ENCODE measurements at places on chromosomes 7 and 10.

GRCh38 chr10:75019370-75019769 is 92.1 kb upstream of the SAMD8 start:
- peaks cover 6% of the 10 kb centered on the region for H3K36me3 ChIP-seq
- H3K27ac ChIP-seq: peak overlapping the region; percentile 16
- no peak for DNase-seq
- peaks cover 58% of the 10 kb centered on the region for H3K4me1 ChIP-seq

GRCh38 chr7:151921451-151921850 is 34.8 kb upstream of the GALNTL5 start:
- H3K4me1 ChIP-seq: peaks cover 24% of the 10 kb centered on the region
- H3K36me3 ChIP-seq: no peaks in the 10 kb centered on the region
- peaks cover 4% of the 10 kb centered on the region for H3K27me3 ChIP-seq
- H3K27ac ChIP-seq: no peak overlapping the region
- DNase-seq: no peak

DNA sequence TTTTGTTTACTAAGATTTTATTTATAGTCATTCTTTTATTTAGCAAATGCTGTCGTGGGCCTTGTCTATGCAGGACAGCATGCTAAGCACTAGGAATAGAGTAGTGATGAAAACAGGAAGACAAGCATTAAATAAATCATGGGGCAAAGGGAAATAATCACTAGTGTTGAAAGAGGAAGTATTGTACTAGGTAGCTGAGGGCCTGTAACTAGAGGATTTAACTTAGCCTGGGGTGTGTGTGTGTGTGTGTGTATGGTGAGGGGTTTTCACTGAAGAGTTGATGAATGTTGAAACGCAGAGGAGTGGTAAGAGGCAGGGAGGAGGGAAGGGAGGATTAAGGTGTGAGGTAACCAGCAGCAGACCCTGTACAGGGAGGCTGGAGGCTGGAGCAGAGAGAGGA is 446.4 kb downstream of the SDK1 start:
- no peak for DNase-seq
- H3K4me1 ChIP-seq: no peaks in the 10 kb centered on the region
- H3K4me3 ChIP-seq: no peak overlapping the region
- no peaks in the 10 kb centered on the region for H3K27me3 ChIP-seq
- H3K27ac ChIP-seq: no peak overlapping the region

GRCh38 chr10:69578508-69578991 is 5.3 kb upstream of the NEUROG3 start:
- peaks cover 2% of the 10 kb centered on the region for H3K4me1 ChIP-seq
- H3K27ac ChIP-seq: no peak overlapping the region
- no peak for DNase-seq
- no peak overlapping the region for H3K4me3 ChIP-seq

- DNase-seq: no peak
- no peaks in the 10 kb centered on the region for H3K36me3 ChIP-seq
- H3K27ac ChIP-seq: no peak overlapping the region
Measured at GRCh38 chr10:86155054-86155921, 211.3 kb downstream of the GRID1 start.

- H3K27ac ChIP-seq: no peak overlapping the region
- peaks cover 7% of the 10 kb centered on the region for H3K36me3 ChIP-seq
- no peaks in the 10 kb centered on the region for H3K27me3 ChIP-seq
- DNase-seq: no peak
Measured at GRCh38 chr10:21771219-21771618, 232.3 kb downstream of the DNAJC1 start.

GRCh38 chr10:99938563-99938962 is 71.2 kb downstream of the DNMBP start:
- H3K4me1 ChIP-seq: peaks cover 7% of the 10 kb centered on the region
- H3K27me3 ChIP-seq: no peaks in the 10 kb centered on the region
- no peak for DNase-seq
- H3K27ac ChIP-seq: no peak overlapping the region

DNA sequence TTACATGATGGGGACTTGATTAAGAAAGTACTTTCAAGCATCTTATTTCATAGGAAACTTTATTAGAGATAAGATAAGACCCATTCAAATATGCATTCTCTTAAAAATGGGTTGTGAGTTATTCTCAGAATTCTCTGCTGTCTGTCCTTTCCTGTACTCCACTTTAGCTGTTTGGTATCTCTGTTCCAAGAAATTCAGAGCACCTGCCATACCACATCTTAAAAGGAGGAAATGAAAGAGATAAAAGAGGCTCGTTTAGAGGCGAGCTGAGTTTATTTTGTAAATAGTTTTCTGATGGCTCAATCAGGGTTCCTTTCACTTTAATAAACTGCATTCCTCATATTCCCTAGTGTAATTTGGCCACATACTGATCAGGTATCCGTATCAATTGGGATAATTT is 87.2 kb downstream of the MDFIC start:
- no peaks in the 10 kb centered on the region for H3K36me3 ChIP-seq
- H3K4me1 ChIP-seq: peaks cover 2% of the 10 kb centered on the region
- DNase-seq: no peak
- H3K27ac ChIP-seq: no peak overlapping the region

DNA sequence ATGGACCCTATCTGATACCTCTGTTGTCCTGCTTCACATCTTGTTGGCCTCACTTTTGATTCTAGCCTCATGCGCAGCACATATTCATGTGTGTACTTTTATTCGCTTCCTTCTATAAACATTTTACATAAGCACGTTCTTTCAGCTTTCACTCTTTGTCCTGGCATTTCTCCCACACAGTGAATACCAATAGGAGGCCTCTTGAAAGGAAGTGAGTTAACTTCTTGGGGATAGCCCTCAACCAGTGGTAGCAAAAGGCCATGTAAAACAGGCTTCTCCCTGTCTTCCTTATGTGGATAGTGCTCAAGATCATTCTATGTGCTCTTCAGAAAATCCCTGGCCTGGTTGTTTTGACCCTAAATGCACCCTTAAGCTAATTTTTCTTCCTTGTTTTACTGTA is 633.9 kb upstream of the MBL2 start:
- no peak for DNase-seq
- no peaks in the 10 kb centered on the region for H3K36me3 ChIP-seq
- H3K4me1 ChIP-seq: peaks cover 3% of the 10 kb centered on the region
- H3K27me3 ChIP-seq: no peaks in the 10 kb centered on the region
- H3K27ac ChIP-seq: no peak overlapping the region
- H3K4me3 ChIP-seq: no peak overlapping the region

- DNase-seq: no peak
- peaks cover 6% of the 10 kb centered on the region for H3K36me3 ChIP-seq
- peaks cover 19% of the 10 kb centered on the region for H3K4me1 ChIP-seq
Measured at GRCh38 chr10:21943633-21944265, 59.8 kb downstream of the DNAJC1 start.

DNA sequence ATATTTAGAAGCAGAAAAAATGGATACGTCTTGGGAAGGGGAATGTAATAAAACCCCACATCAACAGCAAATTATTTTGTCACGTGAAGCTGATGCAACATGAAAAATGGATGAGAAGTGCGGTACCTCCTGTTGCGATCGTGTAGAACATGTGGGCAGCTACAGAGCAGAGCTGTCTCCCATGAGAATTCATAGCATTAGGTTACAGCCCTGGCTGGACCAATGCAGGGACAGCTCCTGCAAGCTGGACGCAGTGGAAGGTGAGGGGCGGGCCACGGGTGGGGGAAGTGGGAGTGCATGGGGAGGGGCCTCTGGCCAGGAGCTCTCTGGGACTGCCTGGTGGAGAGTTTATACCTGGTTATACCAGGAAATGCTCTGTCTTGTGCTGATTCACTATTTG is 120.3 kb downstream of the GATA3 start:
- peak; percentile 11 for DNase-seq
- H3K4me3 ChIP-seq: no peak overlapping the region
- H3K27me3 ChIP-seq: peaks cover 61% of the 10 kb centered on the region
- no peaks in the 10 kb centered on the region for H3K4me1 ChIP-seq
